ENCODE measurements at places on chromosomes 1 and 21. TPM values are rescaled to one million over a fixed set of nuclear protein-coding genes. Genes with fewer than 3 reads are reported as not detected.

- DNase-seq = no peak
Measured at GRCh38 chr1:2639203-2639602, 6.4 kb upstream of the MMEL1 start.

DNA sequence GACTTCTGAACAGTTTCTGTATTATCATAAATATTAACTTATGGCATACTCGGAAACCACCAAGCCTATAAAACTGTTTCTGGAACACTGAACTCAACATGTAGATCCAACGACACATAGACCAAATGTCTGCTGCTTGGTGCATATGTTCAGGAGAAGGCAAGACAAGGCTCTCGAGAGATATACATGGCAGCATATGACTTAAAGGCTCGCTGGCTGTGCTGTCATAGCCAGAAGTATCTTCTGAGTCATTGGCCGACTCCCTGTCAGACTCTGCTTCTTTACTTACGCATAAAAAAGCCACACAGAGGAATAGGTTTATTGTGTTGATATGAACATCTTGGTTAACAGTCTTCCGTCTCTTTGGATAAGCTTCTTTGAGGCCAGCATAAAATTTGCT lies 60.6 kb downstream of the LYST start:
- DNase-seq = no peak

Gene NES
- 44.3 TPM for polyA plus RNA-seq

Gene HUNK
- polyA plus RNA-seq = 2.7 TPM

DNA sequence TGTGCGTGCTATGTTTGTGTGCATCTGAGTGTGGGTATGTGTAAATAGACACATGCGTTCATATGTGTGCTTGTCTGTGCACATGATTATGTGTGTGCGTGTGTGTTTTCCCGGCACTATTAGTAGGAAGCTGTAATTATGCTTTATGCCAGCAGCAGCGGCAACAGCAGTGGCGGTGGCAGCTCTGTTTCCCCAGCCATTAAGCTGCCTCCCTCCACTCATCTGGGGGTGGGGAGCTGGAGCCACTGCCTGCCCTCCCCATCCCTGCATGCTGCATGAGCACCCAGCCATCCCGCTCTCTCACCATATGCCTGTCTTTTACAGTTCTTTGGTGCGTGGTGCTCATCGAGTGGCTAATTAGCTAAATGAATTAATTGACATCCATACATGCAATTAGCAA lies 30.5 kb upstream of the ACOT11 start:
- DNase-seq = no peak

GRCh38 chr1:8022395-8023286 lies 3.5 kb downstream of the ERRFI1 start:
- DNase-seq = no peak

Gene DFFA
- 27.2 TPM for polyA plus RNA-seq

DNA sequence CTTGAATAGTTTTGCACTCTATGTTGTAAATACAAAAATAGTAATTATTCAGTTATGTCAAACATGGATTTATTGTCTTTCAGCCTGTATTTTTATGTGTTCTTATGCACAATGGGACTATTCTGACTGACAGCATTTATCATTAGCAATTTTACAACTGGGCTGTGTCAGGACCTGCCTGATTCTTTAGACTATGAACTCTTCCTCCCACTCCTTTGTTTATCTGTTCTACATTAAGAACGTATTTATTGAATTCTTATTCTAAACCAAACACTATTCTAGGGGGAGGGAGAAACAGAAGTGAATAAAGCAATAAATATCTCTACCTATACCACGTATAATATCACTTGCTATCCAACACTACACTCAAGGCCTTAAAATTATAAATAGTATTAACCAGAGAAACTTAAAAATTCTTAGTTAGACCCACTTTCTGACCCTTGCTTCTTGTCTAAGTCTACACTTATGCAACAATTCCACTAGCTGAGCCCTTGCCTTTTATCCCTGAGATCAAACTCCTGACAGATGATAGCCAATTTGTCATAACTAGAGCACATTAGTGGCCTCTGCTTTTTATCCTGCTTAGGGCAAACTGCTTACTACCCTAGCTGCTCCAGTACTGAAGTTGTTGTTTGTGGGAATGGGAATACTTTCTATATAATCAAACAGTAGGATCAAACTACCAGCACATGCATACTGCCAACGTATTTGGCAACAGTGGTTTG lies 494.3 kb downstream of the BRINP3 start:
- no peak for DNase-seq

- DNase-seq = peak; percentile 98
Measured at GRCh38 chr1:202034683-202035462, 24.5 kb downstream of the ELF3 start.

GRCh38 chr1:200323856-200324400 lies 85.9 kb downstream of the ZNF281 start:
- DNase-seq = no peak

Gene KRTAP20-4
- not detected for polyA plus RNA-seq

GRCh38 chr1:167175901-167176300 lies 44.8 kb upstream of the POU2F1 start:
- DNase-seq = no peak

GRCh38 chr1:98328855-98329254 lies 332.7 kb upstream of the SNX7 start:
- DNase-seq = no peak

DNA sequence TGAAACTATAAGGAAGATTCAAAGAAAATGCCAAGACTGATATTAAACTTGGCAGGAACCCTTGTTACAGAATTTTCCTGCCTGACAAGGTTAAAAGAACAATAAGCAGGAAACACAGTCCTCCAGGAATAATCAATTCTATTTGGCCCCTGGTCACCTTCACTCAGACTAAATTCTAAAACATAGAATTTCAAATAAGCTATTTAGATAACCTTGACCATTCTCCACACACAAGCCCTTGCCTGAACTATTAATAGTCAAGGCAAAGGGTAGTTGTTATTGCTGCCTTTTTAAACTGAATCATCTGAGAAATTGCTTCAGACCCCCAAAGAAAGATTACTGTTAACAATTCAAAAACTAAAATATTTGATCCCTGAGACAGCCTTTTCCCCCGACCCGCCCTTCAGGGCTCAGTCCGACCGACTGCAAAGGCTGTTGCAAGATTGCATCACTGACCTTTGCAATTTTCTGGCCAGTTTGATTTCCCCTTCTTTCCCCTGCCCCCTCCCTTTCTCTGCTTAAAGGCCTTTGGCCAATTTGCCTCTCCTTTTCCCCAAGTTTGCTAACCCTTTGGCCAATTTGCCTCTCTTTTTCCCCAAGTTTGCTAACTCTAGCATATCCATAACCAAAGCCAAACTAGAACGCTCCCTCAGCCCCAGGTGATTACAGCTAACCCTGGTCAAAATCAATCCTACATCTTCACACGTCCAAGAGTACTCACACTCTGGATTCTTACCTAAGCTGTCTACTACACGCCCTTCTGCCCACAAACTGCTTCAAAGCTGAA lies 1.4 kb upstream of the G0S2 start:
- DNase-seq = no peak

DNA sequence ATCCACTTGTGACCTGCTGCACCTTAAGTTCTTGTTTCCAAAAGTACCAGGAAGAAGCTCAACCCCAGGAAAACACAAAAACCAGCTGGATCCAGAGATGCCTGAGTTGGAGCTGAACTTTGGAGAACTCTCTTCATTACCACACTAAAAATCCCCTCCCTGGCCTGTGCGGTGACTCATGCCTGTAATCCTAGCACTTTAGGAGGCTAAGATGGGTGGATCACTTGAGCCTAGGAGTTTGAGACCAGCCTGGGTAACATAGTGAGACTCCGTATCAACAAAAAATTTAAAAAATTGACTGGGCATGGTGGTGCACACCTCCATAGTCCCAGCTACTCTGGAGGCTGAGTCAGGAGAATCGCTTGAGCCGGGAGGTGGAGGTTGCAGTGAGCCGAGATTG lies 6.2 kb downstream of the MAP1LC3C start:
- no peak for DNase-seq

DNA sequence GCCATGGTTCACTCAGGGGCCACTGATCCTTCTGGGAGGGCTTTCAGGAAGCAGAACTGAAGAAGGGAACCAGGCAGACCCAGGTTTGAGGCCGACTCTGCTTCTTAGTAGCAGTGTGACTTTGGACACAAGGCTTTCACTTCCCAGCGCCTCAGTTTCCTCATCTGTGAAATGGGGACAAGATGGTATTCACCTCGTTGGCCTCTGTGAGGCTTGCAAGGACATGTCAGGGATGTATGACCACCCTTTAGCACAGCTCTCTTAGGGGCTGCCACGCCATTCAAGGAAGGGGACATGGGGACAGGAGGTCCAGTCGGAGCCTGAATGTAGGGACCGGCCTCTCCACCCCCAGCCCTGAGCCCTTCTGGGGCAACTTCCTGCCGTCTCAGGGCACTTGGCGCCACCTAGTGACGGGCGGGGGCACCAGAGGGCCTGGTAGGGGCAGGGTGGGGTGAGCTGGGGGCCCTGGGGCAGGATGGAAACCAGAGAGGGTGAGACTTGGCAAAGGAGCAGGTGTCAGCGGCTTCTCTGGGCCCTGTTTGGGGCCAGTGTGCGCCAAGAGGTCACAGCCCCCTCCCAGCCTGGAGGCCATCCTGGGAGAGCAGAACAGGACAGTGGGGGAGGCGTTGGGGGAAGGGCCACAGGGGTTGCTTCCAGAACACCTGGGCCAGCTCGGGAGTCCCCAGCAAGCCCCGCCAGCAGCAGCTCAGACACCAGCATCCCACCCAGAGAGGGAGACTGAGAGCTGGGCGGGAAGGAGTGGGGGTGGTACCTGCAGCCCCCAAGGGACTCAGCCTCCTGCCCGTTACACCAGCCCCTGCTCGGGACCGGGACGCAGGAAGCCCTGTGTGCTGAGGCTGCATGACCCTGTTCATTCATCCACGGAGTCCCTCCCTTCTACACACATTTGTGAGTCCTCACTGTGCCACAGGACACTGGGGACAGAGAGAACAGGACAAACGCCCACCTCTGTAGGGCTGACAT lies 102.5 kb upstream of the TARDBP start:
- peak; percentile 40 for DNase-seq

- DNase-seq = no peak
Measured at GRCh38 chr1:165531021-165531420, 12.8 kb upstream of the LRRC52 start.

Gene SPRR1B
- polyA plus RNA-seq = not detected

- no peak for DNase-seq
Measured at GRCh38 chr1:178487070-178487615, 9.6 kb downstream of the CLEC20A start.

GRCh38 chr1:16013220-16013907 lies 4.5 kb downstream of the HSPB7 start:
- DNase-seq = peak; percentile 84

DNA sequence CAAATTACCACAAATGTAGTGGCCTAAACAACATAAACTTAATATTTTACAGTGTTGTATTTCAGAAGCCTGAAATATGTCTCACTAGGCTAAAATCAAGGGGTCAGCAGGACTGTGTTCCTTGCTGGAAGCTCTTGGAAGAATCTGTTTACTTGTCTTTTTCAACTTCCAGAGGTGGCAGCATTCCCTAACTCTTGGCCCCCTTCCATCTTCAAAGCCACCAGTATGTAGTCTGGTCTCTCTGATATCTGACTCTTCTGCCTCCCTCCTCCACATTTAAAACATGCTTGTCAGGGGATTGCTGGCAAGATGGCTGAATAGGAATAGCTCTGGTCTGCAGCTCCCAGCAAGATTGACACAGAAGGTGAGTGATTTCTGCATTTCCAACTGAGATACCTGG lies 567.5 kb downstream of the PLA2G4A start:
- DNase-seq = no peak

GRCh38 chr1:201381130-201381529 lies 3.6 kb upstream of the TNNT2 start:
- DNase-seq = no peak

DNA sequence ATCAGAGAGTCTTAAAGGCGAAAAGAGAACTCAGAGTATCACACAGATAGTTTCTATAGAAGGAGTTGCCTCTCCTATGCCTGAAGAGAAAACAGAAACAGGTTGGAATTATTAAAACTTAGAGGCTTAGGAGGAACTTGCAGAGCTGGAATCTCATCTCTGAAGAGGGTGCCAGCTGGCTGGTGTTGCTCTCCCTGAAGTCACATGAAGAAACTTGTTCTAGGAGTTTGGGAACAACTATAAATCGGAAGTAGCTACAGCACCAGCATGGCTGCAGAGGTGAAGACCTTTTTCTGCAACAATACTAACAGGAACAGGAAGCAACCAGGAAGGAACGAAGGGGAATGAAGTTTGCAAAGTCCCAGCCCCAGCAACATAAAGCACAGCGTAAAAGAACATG lies 35.8 kb downstream of the FMO3 start:
- no peak for DNase-seq

DNA sequence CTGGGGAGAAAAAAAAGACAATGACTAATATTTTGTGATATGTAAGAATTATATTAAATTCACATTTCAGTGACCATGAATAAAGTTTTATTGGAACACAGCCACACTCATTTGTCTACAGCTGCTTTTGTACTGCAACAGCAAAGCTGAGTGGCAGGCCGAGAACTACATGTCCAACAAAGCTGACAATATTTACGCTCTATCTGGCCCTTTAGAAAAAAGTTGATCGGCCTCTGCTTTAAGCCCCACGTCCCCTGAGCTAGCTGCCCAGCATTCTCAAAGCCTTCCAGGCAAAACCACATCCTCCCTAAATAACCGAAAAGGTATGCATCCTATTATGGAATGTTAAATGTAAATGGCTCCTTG lies 8.6 kb downstream of the SLC2A1 start:
- DNase-seq = no peak

- no peak for DNase-seq
Measured at GRCh38 chr1:170735366-170736263, 71.7 kb downstream of the PRRX1 start.

GRCh38 chr21:14567331-14568279 lies 21.5 kb upstream of the SAMSN1 start:
- DNase-seq = no peak

Gene TDRD5
- polyA plus RNA-seq = 1.5 TPM

- DNase-seq = peak; percentile 63
Measured at GRCh38 chr1:181128592-181129497, 40.3 kb downstream of the IER5 start.

DNA sequence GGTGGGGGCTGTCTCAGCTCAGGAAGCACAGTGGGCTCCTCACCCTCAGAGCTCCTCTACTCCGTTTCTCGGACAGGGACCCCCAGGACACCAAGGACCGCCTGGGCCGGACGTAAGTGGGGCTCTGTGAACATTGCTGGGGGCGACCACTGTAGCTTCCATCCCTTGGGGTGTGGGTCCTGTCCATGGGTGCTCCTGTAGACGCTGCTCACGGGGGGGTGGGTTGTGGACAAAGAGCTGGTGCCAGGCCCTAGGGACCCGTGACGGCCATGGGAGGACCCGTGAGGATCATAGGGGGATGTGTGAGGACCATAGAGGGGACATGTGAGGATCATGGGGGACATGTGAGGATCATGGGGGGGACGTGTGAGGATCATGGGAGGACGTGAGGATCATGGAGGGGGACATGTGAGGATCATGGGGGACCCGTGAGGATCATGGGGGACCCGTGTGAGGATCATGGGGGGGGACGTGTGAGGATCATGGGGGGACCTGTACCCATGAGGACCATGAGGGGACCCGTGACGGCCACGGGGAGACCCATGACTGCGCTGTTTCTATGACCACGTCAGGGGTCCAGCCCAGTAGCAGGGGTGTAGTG lies 18.1 kb downstream of the COL6A1 start:
- DNase-seq = no peak

- no peak for DNase-seq
Measured at GRCh38 chr1:203308923-203309331, 3.6 kb downstream of the BTG2 start.
